ENCODE measurements at places on chromosomes 7 and 10.

DNA sequence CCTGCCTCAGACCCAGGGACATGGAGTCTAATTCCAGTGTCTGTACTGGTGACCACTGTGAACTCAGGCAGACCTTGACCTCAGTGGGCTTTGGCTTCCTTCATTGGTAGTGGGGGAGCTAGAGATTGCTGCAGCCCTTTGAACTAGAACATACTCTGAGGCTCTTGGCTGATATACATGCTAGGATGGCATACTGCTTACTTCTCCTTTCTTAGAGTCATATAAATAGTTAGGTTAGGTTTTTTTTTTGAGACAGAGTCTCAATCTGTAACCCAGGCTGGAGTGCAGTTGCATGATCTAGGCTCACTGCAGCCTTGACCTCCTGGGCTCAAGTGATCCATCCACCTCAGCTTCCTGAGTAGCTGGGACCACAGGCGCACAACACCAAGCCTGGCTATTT, 49.7 kb downstream of the TMEM178B start:
- DNase-seq: no peak

DNA sequence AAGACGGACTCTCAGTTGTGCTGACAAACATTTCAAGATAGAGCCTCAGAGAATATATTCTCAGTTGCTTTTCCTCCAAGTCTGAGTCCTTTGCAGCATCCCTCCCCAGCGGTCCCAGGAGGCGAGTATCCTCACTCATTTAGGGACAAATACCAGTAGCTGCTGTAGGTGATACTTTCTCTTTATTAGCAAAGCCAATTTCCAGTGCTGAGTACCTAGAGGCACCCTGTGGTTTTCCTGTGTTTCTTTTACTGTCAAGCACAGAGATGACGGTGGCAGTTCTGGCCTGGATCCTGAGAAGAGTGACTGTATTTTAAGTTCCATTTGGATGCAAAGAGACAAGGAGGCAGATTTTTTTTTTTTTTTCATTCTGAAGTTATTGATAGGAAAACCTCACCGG, 1058.4 kb downstream of the SORCS3 start:
- DNase-seq: no peak

- DNase-seq: no peak
Measured at GRCh38 chr10:34615770-34616169, 199.3 kb downstream of the PARD3 start.

- no peak for DNase-seq
Measured at GRCh38 chr10:5526691-5527331, 2.0 kb downstream of the CALML3 start.

DNA sequence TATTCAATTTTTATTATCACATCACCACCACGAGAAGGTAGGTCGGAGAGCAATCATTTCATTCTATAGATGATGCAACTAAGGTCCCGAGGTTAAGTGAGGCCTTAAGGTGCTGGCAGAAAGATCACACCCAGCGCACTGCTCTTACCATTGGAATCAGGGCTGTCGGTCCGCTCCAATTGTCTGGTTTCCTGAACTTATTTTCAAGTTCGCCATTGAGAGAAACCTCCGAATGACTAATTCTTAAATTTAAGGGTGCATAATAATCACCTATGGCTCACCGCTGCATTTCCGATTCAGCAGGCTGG, 625 bp upstream of the GSTO2 start:
- DNase-seq: no peak

- DNase-seq: no peak
Measured at GRCh38 chr10:7460006-7460405, 49.2 kb upstream of the SFMBT2 start.

All from stimulated activated naive CD8-positive, alpha-beta T cell treated with anti-CD3 and anti-CD28 coated beads, Interleukin-15, Interleukin-2, amounts not matched to agents 100 U/mL and 50 U/mL, for 24 hours (primary cell).